Kidney (tissue), 22 donors: ENCODE measurements at places on chromosomes 3 and 15. TPM values are rescaled to one million over a fixed set of nuclear protein-coding genes. Genes with fewer than 3 reads are reported as not detected.

The INSYN1 gene
- 4.2 TPM for total RNA-seq

GRCh38 chr3:122689587-122689986 lies 8.9 kb downstream of the PARP14 start:
- no peak for DNase-seq
- no peak overlapping the region for H3K4me3 ChIP-seq
- H3K4me1 ChIP-seq: no peaks in the 10 kb centered on the region
- no peaks in the 10 kb centered on the region for H3K27me3 ChIP-seq

DNA sequence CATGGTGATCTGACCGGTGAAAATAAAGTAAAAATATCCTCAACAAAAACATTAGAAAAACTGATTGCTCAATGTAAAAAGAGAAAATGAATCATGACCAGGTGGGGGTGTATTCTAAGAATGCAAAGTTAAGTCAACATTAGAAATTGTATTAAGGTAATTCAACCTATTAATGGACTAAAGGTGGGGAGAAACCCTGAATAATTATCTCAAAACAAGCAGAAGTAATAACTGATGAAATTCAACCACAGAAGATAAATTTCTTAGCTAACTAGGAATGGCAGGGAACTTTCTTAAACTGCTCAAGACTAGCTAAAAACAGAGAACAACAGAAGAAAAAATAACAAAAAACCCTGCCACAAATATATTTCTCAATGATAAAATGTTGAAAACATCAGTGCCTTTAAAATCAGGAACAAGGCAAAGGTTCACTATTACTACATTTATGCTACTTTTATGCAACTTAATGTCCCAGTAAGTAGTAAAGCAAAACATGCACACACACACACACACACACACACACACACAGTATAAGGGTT lies 204.4 kb upstream of the THBS1 start:
- DNase-seq: no peak
- no peaks in the 10 kb centered on the region for H3K27me3 ChIP-seq
- H3K27ac ChIP-seq: no peak overlapping the region
- H3K4me3 ChIP-seq: no peak overlapping the region
- H3K36me3 ChIP-seq: no peaks in the 10 kb centered on the region

DNA sequence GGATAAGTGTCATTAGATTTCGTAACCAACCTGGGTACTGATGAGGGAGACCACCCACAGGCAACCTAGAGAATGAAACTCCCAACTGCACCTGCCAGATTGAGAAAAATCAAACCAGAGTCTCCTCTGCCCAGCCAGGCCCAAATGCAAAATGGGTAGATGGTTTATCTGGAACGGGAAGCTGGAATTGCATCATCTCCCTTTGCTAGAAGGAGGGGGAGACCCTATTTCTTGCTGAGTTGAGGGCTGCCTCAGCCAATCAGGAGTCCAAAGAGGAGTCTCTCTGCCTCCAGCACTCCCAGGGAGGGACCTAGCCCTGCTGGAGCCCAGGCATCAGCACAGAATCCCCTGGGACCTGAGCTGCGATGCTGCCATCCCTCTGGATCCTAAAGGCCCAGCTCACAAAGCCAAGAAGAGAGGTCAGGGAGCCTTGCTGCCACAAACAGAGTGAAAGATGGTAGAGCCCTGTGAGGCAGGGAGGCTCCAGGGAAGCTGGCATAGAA lies 8.1 kb downstream of the RMDN3 start:
- no peak overlapping the region for H3K4me3 ChIP-seq
- no peak for DNase-seq
- peaks cover 30% of the 10 kb centered on the region for H3K36me3 ChIP-seq

GRCh38 chr3:169674090-169674489 lies 10.6 kb upstream of the MECOM start:
- no peak for DNase-seq
- no peaks in the 10 kb centered on the region for H3K4me1 ChIP-seq
- H3K27ac ChIP-seq: no peak overlapping the region
- H3K4me3 ChIP-seq: no peak overlapping the region
- H3K27me3 ChIP-seq: peaks cover 3% of the 10 kb centered on the region

DNA sequence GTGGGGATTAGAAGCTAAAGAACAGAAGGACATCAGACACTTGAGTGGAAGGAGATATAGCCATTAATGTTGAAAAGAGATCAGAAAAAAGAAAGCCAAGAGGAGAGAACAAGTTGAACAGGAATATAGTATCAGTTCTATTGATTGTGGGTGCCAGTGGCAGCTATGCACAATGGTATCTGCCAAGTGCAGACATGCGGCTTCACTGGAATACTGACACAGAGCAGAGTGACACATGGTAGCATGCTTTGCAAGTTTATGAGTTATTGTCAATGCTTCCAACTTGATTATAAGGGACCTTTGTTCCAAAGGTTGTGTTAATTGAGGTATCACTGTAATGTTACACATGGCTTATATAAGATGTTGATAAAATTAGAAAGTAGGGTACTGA lies 42.0 kb upstream of the TP63 start:
- H3K36me3 ChIP-seq: no peaks in the 10 kb centered on the region
- no peak overlapping the region for H3K4me3 ChIP-seq
- H3K27ac ChIP-seq: no peak overlapping the region
- H3K4me1 ChIP-seq: no peaks in the 10 kb centered on the region
- no peaks in the 10 kb centered on the region for H3K27me3 ChIP-seq

The COL6A6 gene
- total RNA-seq: 0.25 TPM

- H3K36me3 ChIP-seq: no peaks in the 10 kb centered on the region
- no peak overlapping the region for H3K27ac ChIP-seq
- no peaks in the 10 kb centered on the region for H3K27me3 ChIP-seq
- no peaks in the 10 kb centered on the region for H3K4me1 ChIP-seq
- peak; percentile 17 for DNase-seq
Measured at GRCh38 chr15:86163816-86164215, 84.1 kb downstream of the AGBL1 start.

DNA sequence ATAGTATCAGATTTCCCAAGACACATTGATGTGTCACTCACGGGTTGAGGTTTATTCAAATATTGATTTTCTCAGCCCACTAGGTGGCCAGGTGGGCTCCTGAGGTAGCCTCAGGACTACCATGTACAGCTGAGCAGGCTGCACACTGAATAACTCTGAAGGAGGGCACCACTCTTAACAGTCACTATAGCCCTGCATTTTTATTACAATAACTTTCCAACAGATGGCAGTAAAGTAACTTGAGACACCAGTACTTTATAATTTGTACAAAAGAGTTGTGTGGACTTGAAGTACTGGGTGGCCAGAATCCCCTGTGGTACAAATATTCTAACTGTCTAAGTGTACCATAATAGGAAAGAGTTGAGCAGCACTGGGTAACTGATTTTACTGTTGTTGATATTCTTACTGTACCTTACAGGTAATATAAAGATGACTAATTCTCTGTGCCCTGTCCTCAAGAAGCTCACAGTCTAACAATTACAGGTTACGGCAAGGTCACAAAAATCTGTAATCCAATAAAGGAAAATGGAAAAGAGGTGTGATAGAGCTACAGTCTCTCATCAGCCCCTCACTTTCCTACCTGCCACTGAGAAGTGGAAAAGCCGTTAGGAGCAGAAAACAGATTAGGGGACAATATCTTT lies 76.0 kb downstream of the ETFA start:
- H3K4me1 ChIP-seq: no peaks in the 10 kb centered on the region
- H3K4me3 ChIP-seq: no peak overlapping the region
- no peaks in the 10 kb centered on the region for H3K36me3 ChIP-seq

The C3orf70 gene
- total RNA-seq: 2.8 TPM

The CELSR3 gene
- total RNA-seq: 2.0 TPM

The MCF2L2 gene
- total RNA-seq: 1.7 TPM

GRCh38 chr3:52217409-52217805 lies 8.0 kb downstream of the TLR9 start:
- peaks cover 4% of the 10 kb centered on the region for H3K4me1 ChIP-seq
- peak overlapping the region; percentile 47 for H3K27ac ChIP-seq
- no peak overlapping the region for H3K4me3 ChIP-seq
- H3K36me3 ChIP-seq: peaks cover 25% of the 10 kb centered on the region
- no peaks in the 10 kb centered on the region for H3K27me3 ChIP-seq

DNA sequence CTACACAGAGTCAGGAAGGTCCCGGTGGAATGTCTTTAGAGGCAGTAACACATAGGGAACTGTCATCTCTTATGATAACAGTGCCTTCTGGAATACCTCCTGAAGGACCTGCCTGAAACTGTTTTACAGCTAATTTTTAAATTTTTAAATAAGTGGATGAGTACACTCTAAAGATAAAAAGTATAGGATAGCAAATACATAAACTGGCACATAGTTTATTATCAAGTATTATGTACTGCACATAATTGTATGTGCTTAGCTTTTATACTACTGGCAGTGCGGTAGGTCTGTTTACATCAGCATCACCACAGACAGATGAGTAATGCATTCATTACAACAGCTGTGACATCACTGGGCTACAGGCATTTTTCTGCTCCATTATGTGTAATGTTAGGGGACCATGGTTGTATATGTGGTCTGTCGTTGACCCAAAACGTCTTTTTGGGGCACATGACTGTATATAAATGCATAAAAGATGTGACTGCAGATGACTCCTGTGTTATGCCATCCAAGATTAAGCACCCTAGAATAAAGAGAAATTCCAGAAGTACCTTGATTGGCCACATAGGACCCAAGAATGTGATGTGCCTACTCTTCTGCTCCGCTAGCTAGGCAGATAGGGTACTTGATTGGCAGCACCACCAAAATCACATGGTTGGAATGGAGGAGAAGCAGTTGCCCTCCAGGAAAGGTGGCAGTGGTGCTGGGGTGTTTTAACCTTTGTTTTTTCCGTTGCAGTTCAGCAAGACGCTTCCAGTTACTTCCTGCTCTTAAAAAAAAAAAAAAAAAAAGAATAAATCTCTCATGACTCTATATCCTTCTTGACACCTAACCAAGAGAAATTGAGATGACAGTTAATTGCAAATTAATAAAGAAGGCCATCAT lies 3.3 kb downstream of the VPS8 start:
- H3K27me3 ChIP-seq: no peaks in the 10 kb centered on the region
- DNase-seq: no peak
- no peaks in the 10 kb centered on the region for H3K36me3 ChIP-seq
- no peaks in the 10 kb centered on the region for H3K4me1 ChIP-seq
- H3K27ac ChIP-seq: no peak overlapping the region
